ENCODE measurements at places on chromosomes 7 and 10. TPM values are rescaled to one million over a fixed set of nuclear protein-coding genes. Genes with fewer than 3 reads are reported as not detected.

FAM25C gene
- not detected for polyA plus RNA-seq

GRCh38 chr10:17006631-17007417 is 122.8 kb downstream of the CUBN start:
- DNase-seq = no peak

HOXA6 gene
- 33.3 TPM for polyA plus RNA-seq

ABCB4 gene
- 2.7 TPM for polyA plus RNA-seq

GRCh38 chr10:34575882-34576281 is 239.2 kb downstream of the PARD3 start:
- no peak for DNase-seq

ABCA13 gene
- 1.8 TPM for polyA plus RNA-seq

DNA sequence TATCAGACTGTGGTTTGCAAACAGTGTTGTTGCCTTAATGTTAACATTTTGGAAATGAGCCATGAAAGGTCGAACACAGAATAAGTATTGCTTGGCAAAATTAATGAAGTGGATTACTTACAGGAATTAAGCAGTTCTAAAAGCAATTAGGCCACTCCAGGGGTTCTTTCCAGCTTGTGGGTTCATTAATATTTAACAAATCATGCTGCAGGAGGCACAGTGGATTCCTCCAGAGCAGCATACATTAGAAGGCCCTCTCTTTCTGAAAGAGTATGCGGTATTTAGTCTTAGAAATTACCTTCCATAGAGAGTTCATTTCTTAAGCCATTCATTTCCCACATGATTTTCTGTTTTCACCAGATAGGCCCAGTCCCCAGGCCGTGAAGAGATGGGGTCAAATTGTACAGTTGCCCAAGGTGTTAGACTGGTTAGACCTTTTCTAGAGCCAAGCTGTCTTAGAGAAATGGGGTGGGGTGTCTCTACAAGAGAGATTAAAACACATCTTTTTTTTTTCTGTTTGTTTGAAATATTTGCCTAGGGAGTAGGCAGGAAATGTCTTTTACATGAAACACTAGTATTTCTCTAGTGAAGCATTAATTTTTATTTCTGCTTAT is 40.0 kb upstream of the AGR3 start:
- DNase-seq = peak; percentile 61

DNA sequence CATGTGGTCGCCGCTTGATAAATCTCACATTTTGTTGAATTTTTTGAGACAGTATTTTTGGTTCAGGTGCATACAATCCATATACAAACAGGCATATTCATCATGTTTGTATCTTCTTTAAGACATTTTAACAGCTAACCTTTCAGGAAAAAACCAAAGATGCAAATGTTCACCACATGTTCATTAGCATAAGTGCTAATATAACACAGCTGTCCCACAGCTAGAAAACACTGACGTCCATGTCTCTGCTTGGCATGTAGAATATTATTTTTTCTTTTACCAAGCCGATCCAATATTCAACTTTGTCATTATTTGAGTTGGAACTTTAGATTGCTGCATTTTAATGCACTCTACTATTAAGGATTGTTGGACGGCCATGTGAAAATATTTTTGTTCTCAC is 31.2 kb downstream of the BMPER start:
- DNase-seq = no peak

- DNase-seq = no peak
Observed at GRCh38 chr7:91420606-91421005, 156.4 kb downstream of the FZD1 start.

GRCh38 chr10:125419146-125419545 is 258.8 kb upstream of the CTBP2 start:
- no peak for DNase-seq

- no peak for DNase-seq
Observed at GRCh38 chr7:17046259-17046658, 164.5 kb upstream of the AGR3 start.

GRCh38 chr10:123909866-123910265 is 18.3 kb upstream of the CPXM2 start:
- DNase-seq = no peak

GRCh38 chr10:89644691-89644966 is 413 bp downstream of the PANK1 start:
- DNase-seq = peak; percentile 33

EBLN1 gene
- not detected for polyA plus RNA-seq

ADAMTS14 gene
- polyA plus RNA-seq = 1.6 TPM

DNA sequence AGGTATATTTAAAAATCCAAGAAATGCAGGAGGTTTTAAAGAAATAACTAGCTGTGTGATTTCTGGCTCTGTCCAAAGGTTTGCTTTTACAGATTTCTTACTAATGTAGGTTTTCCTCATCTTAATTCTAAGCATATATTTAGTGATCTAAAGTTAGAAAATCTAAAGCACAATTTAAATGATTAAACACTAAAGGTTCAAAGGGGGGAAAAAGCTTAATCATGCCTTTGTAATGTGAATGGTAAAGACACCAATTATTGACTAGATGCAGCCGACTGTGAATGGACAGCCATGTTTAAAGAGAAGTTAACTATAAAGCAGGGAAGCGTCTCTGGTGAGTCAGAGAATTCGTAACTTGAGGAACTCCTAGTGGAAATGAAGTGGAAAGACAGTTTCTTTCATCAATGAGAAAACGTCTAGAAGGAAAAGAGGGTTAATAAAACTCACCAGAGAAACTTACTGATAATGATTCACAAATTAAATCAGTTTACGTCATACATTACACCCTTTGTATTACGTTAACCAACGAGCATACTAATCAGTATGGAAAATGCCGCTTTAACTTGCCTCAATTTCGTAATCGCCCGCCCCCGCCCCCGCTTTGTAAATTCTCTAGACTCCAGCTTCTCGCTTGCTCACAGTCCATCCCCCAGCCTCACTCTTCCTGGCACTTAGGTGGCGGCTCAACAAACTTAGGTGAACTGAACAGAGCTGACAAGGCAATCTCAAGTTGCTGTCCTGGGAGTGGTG is 1.1 kb upstream of the HBP1 start:
- peak; percentile 73 for DNase-seq

GPER1 gene
- 6.9 TPM for polyA plus RNA-seq

DNA sequence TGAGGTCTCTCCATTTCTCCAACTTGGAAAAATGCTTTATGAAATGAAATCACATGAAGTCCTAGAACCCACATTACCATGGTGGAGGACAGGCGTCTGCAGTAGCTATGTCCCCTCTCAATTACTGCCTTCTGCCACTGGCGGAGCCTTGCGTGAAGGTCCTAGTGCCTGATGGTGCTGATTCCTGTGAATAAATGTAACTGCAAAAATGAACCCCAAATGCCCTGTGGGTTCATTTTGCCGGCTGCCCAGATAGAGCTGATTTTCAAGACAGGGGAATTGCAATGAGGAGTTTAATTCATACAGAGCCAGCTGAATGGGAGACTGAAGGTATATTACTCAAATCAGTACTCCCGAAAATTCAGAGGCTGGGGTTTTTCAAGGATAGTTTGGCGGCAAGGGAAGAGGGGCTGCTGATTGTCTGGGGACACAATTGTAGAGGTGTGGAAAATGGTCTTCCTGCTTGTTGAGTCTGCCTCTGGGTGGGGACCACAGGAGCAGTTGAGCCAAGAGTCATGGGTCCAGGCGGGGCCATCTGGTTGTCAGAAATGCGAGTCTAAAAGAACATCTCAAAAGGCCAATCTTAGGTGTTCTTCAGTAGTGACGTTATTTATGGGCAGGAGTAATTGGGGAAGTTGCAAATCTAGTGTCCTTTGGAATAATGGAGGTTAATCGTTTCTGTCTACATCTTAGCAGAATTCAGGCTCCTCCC is 13.5 kb downstream of the PRF1 start:
- DNase-seq = no peak

GRCh38 chr10:1938317-1938716 is 201.0 kb upstream of the ADARB2 start:
- no peak for DNase-seq

- DNase-seq = no peak
Observed at GRCh38 chr7:157686285-157686894, 349.6 kb downstream of the DNAJB6 start.

DNA sequence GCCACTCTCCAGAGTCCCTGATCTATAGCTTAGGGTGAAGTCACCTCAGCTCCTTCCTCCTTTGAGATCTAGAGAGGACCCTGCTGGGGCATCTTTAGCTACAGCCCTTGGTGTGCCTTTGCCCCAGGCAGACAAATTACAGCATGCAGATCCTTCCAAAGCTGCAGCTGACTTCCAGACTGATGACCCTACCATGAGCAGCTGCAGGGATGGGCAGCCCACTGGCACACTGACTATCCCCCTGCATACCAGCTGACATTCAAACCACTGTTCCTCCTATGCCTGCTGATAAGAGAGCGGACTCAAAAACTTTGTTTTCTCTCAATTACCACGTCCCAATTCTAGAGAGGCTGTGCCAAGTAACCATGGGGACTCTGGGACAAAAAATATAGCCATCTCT is 70.6 kb downstream of the COL13A1 start:
- no peak for DNase-seq

ZNF107 gene
- polyA plus RNA-seq = 9.8 TPM

DNA sequence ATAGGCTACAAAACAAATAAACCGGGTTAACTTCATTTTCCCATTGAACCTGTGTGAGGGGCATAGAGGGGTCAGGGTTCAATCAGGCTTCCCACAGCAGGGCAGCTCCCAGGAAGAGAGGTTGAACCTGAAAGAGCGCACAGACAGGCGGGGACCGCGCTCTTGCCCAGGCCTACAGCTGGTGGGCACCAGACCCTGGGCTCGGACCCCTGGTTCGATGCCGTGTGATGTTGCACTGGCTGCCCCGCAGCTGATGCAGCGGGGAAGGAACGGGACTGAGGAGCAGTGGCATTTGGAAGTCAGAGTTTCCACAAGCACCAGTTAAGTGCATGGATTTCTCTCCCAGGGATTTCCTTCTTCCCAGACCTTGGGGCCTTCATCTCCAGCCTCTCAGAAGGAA is 72.6 kb upstream of the INSIG1 start:
- no peak for DNase-seq

- DNase-seq = no peak
Observed at GRCh38 chr7:129423700-129424410, 10.4 kb upstream of the STRIP2 start.

Data from renal pelvis (tissue), 12 donors.